ENCODE measurements at places on chromosomes 2 and 18.

DNA sequence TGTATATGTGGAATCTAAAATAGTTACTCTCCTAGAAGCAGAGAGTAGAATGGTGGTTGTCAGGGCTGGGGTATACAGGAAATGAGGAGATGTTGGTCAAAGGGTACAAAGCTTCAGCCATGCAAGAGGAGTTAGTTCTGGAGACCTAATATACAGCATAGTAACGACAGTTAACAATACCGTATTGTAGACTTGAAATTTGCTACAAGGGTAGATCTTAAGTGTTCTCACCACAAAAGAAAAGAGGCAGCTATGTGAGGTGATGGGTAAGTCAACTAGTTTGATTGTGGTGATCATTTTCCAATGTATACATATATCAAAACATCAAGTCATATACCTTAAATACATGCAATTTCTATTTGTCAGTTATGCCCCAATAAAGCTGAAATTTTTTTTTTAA, 98.2 kb upstream of the CYP1B1 start:
- DNase-seq, result no peak

DNA sequence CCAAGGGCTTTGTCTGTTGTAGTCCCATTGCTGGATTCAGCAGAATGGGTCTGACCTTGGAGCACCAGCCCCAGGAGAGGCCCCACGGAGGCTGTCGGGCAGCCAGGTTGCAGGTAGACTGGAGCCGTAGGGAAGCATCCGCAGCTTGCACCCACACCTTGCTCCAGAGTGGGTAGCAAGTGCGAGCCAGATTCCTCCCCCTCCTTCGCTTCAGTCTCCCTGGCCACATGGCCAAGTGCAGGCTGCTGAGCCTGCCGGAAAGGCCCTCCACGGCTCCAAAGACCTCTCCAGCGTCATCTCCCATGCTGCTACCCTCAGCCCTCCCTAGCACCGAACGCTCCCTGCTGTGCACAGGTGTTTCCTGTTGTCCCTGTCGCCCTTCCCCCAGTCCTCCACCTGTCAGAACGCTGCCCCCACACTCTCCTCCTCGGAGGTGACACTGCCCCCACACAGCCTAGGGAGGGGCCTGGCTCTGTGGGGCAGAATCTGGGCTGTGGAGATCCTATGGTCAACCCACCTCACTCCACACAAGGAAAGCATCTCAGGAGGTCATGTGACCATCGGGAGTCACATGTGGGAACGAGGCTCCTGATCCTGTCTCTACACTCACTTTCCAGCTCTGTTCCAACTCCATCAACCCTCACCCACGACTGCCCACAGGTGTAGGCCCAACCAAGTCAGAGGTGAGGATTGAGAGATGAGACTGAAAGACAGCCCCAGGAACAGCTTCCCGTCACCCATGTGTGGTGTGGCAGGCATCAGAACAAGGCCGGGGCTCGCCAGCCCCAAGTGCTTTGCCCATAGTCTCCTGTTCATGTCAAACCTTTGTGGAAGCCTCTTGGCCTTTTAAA, 8.3 kb downstream of the KCNF1 start:
- peak; percentile 55 for DNase-seq

DNA sequence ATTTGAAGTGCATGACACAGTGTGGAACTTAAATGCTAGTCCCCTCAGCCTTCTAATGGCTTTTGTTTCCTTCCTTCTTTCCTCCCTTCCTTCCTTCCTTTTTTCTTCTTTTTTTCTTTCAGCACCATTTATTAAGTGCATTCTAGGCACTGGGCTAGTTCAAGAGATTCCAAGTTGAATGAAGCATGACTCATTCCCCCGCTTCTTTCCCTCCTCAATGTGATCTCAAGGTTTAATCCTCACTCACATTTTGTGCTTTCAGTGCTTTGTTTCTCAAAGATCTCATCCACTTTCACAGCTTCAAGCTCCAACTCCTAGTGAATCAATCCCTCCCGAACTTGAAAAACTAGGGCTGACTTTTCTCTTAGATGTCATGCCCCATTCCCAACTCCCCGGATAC, 90.1 kb downstream of the LBH start:
- no peak for DNase-seq

DNA sequence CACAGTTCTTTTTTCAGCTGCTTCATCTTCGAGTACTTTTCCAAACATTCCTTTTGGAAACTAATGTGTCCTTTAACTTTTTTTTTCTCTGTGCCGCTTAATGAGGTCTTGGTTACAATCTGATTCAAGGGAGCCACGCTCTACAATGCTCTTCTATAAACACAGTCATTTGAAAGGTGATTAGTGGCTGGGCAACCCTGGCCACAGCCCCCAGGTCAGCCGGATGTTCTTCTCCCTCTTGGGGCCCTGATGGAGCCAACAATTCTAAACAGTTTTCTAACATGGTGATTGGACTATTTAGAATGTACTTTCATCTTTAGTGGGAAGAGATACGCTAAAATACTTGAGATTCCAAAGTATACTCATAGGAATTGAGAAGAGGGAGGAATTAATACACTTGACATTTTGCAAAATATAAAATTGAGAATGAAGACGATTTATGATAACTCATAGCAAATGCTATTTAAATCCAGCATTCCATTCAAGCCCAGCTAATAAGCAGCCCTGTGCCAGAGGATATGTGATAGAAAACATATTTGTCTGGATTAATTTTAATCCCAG, 83.7 kb upstream of the MBOAT2 start:
- DNase-seq, result no peak

DNA sequence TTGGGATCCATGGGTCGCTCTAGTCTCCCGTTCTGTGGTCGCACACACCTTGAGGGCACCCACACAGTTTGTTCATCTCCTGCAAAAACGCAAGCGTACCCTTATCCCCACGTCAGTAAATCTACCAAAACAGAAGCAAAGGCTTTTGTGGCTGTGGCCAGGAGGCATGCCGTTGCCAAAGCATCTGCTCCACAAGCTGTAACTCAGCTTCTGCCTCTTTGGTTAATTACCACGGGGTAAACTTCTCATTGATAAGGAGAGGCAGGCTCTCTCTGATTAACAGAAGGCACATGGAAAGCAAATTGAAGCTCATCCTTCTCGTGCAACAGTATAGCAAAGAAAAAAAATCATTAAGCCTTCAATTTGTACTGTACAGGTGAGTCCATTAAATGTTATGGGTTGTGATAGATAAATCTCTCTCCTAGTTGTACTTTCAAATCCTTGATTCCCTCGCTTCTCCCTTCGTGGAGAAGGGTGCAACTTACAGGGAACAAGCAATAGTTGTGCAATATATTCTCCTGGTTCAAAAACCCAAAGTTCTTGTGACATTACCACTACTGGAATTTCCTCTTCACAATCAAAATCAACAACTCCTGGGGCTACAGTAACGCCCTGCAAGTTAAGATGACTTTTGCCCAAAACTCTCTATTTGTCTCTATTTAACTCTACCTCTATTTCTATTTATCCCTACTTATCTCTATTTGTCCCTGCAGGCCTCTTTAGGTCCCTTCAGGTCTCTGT, 10.3 kb downstream of the PECR start:
- DNase-seq, result no peak

DNA sequence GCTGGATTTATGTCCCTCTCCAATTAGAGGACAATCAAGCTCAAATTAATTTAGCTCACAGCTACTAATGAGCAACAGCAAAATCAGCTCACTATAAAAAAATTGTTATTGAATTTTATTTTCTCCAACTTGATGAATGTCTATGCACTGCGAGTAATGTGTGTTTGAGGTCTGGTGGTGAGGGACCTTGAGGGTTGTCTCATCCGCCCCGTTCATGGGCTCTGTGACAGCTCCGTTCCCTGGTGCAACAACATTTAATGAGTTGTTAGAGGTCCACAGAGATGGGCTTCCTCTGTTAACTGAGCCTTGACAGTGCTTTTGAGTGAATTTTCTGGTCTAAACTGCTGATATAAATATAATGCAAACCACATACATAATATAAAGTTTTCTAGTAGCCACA, 101.7 kb downstream of the GPR39 start:
- no peak for DNase-seq

DNA sequence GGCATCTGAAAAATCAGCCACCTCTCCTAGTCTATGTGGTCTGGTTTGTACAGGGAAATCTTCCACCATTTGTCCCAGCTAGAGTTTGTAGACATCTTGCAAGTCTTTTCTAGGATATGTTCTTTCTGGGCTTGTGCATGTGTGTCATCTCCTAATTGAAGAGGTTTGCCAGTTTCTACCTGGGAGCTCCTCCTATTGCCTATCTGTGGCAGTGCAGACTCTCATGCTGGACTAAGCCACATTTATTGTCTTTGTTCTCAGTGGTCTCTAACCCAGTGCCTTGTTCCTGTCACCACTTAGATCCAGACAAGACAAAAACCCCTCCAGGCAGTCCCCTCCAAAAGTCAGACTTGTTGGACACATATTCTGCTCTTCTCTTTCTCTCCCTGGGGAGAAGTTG, 72.0 kb upstream of the MRPS9 start:
- no peak for DNase-seq

DNA sequence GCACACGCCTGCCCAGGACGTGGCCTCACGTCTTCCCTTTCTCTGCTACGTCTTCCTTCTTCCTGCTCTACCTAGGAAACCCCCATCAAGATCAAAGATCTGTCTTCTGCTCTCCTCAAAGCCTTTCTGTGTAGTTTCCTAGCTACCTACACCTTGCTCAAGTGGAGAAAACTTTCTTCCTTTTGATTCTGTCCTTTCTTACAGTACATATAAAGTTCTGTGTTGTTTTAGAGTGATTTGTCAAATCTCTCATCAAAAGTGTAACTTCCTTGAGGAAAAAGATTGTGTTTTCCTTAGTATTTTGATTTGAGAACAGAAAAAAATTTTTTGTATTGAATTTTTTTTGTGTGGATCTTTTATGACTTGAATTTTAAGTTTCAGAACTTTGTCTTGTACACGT, 17.8 kb downstream of the SETBP1 start:
- DNase-seq, result no peak

DNA sequence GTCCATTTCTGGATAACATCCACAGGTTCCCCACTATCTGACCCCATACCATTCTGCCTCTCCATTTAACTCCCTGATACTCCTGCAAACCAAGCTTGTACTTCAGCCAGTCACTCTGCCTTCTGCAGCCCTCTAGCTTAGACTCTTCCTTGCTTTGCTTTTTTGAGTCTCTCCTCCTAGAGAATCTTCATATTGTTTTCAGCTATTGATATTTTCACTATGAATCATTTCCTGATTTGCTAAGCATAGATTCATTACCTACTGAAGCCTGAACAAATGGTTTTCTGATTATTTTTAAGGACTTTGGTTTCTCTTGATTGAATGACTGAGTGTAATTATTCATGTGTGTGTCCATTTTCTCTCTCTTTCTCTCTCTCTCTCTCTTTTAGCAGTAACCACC, 2102.3 kb upstream of the CELF4 start:
- no peak for DNase-seq

- no peak for DNase-seq
These were observed 131.3 kb upstream of the DAPL1 start for GRCh38 chr2:158663796-158664195.

DNA sequence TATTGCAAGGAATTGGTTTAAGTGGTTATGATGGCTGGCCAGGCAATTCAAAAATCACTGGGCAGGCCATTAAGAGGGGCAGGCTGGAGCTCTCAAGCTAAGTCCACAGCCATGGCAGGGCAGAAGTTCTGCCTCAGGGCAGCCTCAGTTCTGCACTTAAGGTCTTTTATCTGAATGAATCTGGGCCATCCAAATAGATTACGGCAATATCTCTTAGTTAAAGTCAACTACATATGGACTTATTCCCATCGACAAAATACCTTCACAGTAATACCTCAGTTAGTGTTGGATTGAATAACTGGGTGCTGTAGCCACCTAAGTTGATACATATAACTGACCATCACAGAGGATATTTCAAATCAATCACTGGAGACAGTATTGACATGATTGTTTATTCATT, 904.8 kb downstream of the MBD2 start:
- no peak for DNase-seq

Data from DMS79 treated with DMSO at 0.1 percent for 48 hours (cell line).